ENCODE measurements at places on chromosomes 3 and 15.

- no peak for DNase-seq
Measured at GRCh38 chr15:48778331-48778730, 32.5 kb downstream of the CEP152 start.

- DNase-seq = no peak
Measured at GRCh38 chr15:80480909-80481308, 76.7 kb downstream of the ARNT2 start.

DNA sequence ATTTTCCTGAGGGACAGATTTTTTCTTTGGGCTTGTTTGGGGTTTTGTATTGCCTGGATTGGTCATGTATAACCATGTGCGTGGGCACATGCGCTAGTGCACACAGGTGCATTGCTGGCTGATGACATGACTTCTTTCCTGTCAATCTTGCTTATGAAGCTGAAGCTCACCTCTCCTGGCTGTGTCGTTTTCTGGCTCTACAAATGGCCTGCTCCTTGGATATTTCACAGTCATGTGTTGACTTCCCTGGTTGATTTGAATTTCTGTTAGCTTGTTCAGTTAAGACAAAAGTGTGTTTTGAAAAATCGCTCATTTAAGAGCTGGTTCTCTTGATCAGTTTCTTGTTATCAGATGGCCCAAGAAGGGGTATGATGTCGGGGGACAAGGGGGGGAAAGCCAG, 11.5 kb downstream of the PTPRG start:
- DNase-seq = no peak

- DNase-seq = no peak
Measured at GRCh38 chr3:46858456-46858855, 4.8 kb downstream of the MYL3 start.

GRCh38 chr3:72301779-72302178, 516.8 kb upstream of the PROK2 start:
- DNase-seq = no peak

DNA sequence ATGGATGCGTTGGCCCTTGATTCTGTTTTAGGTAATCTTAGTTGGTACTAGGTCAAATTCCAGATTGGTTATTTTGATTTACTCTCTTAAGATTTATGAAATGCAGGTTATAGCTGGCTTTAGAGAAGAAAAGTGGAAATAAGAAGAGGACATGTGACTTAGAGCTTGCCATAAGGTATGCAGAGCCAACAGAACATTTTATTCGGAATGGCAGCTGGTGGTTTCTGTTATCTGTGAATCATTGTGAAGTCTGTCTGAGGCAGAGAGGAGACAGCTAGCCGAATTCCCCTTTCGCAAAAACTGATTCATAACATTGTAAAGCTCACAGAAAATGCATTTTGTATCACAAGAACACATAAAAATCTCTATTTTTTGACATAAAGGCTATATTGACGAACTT, 82.1 kb downstream of the FILIP1L start:
- DNase-seq = no peak

GRCh38 chr3:16382845-16383244, 117.8 kb downstream of the OXNAD1 start:
- no peak for DNase-seq

- peak; percentile 13 for DNase-seq
Measured at GRCh38 chr3:184417619-184418327, 37.9 kb downstream of the CHRD start.

DNA sequence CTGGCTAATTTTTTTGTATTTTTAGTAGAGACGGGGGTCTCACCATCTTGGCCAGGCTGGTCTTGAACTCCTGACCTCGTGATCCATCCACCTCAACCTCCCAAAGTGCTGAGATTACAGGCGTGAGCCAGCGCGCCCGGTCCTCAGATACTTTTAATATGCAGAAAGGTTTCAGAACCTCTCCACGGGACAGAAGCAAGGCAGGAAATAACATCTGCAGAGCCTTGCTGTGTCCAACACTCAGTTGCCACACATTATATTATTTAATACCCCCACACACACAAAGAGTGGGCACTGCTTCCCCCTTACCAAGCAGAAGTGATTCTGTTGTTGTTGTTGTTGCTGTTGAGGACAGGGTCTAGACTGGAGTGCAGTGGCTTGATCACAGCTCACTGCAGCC, 28.0 kb downstream of the OSBPL10 start:
- DNase-seq = no peak

GRCh38 chr15:40523611-40524010, 41.2 kb downstream of the CCDC32 start:
- no peak for DNase-seq

GRCh38 chr3:195160908-195161434, 110.0 kb downstream of the XXYLT1 start:
- DNase-seq = no peak

DNA sequence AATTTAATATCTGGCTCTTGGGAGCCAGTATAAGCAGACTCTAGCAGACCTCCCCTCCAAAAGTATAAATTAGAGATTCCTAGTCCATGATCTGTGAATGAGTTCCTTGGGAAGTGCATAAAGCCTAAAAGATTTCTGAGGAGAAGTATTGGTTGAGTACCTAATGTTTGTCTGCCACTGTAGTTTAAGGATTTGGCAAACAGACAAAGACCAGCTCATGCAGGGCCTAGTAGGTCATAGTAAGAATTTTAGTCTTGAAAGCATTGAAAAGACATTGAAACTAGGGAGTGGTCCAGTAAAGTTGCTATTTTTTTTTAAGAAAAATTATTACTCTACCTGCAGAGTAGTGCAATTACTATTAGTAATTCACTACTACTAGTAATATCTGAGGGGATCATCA, 67.5 kb downstream of the SPRED1 start:
- DNase-seq = no peak

GRCh38 chr15:27250223-27250622, 279.2 kb downstream of the GABRG3 start:
- no peak for DNase-seq

Data from activated naive CD4-positive, alpha-beta T cell (primary cell).